CD4-positive, alpha-beta memory T cell (primary cell): ENCODE measurements at places on chromosomes 1 and 21. TPM values are rescaled to one million over a fixed set of nuclear protein-coding genes. Genes with fewer than 3 reads are reported as not detected.

GRCh38 chr1:109917768-109918606 lies 7.3 kb downstream of the CSF1 start:
- no peak overlapping the region for H3K27ac ChIP-seq
- DNase-seq, result no peak
- peaks cover 27% of the 10 kb centered on the region for H3K4me1 ChIP-seq
- no peak overlapping the region for H3K4me3 ChIP-seq

DNA sequence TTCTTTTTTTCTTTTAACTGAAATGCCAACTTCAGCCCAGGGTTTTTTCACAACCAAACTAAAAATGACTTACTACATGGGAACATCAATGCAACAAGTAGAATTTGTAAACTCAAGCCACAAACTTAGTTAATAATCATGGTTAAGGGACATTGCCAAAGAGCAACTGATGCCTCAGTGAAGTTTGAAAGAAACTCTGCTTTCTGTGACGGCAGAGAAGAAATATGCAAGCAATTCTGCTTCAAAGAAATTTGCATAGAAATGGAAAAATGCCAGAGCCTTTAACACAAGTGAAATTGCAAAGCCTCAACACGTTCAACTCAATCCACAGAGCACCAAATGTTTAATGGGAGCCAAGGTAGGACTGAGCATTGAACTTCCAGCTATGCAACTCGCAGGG lies 5.0 kb upstream of the CHD5 start:
- peaks cover 9% of the 10 kb centered on the region for H3K4me1 ChIP-seq
- no peak overlapping the region for H3K4me3 ChIP-seq
- H3K36me3 ChIP-seq, result peaks cover 15% of the 10 kb centered on the region

DNA sequence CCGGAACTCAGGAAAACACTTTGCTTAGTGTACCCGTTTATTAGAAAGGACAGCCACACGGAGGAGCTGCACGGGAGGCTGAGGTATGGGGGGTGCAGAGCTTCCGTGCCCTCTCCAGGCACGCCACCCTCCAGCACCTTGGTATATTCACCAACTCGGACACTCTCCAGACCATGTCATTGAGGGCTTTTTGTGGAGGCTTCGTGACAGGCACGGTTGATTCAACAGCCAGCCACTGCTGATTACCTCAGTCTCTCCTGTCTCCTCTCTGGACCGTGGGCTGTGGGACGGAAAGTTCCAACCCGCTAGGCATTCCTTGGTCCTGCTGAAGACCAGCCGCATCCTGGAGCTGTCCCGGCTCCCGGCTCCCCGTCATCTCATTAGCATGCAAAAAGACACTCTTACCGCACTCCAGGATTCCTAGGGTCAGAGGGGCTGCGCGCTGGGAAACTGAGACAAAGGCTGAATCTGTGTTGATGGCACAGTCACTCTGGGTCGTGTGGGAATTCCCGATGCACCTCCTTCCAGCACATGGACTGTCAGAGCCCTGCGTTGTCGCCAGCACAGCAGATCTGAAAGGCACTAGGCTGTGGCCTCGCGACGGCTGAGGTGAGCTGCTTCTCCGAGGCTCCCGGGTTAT lies 65.6 kb downstream of the PRKCZ start:
- no peak for DNase-seq
- no peaks in the 10 kb centered on the region for H3K36me3 ChIP-seq
- H3K4me3 ChIP-seq, result no peak overlapping the region
- no peaks in the 10 kb centered on the region for H3K27me3 ChIP-seq
- no peak overlapping the region for H3K27ac ChIP-seq

DNA sequence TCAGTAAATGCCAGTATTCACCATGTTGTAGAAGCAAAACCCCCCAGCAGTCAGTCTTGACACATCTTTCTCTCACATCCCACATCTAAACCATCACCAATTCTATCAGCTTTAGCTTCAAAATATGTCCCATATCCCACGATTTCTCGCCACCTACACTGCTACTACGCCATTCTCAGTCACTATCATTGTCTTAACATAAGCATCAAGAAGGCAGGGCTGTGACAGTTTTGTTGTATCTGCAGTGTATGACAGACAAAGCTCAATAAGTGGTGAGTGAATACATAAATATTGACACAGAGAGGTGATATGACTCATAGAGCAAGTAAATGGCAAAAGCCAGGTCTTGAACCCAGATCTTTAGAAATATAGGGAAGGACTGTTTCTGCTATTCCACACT lies 59.9 kb downstream of the JAK1 start:
- H3K36me3 ChIP-seq, result no peaks in the 10 kb centered on the region
- no peak for DNase-seq
- H3K27me3 ChIP-seq, result no peaks in the 10 kb centered on the region
- no peak overlapping the region for H3K27ac ChIP-seq

DNA sequence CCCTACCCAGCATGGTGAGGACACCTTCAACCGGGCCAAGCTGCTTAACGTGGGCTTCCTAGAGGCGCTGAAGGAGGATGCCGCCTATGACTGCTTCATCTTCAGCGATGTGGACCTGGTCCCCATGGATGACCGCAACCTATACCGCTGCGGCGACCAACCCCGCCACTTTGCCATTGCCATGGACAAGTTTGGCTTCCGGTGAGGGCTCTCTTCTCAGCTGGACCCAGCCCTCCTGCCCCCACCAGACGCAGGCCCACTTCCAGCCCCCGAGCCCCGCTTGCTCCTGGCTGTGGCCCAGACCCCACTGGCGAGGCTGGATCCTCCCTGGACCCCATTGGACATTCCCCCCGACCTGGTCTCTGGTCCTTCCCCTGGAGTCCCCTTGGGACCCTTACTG lies 5.8 kb downstream of the B4GALT2 start:
- H3K4me3 ChIP-seq, result no peak overlapping the region
- no peak overlapping the region for H3K27ac ChIP-seq
- peaks cover 4% of the 10 kb centered on the region for H3K4me1 ChIP-seq
- no peaks in the 10 kb centered on the region for H3K36me3 ChIP-seq
- no peaks in the 10 kb centered on the region for H3K27me3 ChIP-seq
- no peak for DNase-seq

GRCh38 chr1:29125788-29126187 lies 2.1 kb upstream of the TMEM200B start:
- H3K4me3 ChIP-seq, result no peak overlapping the region
- H3K27me3 ChIP-seq, result no peaks in the 10 kb centered on the region
- peaks cover 24% of the 10 kb centered on the region for H3K4me1 ChIP-seq

DNA sequence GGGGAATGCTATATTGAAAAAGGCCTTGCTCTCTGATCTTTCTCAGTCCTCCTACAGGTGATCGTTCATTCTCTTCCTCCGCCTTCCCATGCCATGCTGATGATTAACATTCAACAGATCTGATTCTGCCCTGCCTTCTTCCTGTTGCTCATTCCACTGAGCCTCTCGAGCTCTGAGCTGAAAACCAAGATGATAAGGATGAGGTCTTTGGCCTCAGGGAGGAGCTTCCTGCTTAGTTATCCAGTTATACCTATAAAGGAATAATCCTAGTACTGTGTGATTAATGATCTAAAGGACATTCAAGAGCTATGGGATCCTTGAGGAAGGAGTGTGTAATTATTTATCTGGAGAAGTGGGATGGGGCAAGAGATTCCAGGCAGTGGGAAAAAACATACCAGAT lies 25.2 kb upstream of the MAP3K7CL start:
- H3K4me3 ChIP-seq, result no peak overlapping the region
- no peaks in the 10 kb centered on the region for H3K27me3 ChIP-seq
- no peaks in the 10 kb centered on the region for H3K4me1 ChIP-seq
- H3K27ac ChIP-seq, result no peak overlapping the region
- DNase-seq, result no peak
- no peaks in the 10 kb centered on the region for H3K36me3 ChIP-seq

GRCh38 chr1:202908998-202909397 lies 18.0 kb downstream of the KLHL12 start:
- DNase-seq, result no peak
- peaks cover 54% of the 10 kb centered on the region for H3K36me3 ChIP-seq
- no peaks in the 10 kb centered on the region for H3K4me1 ChIP-seq
- H3K27me3 ChIP-seq, result no peaks in the 10 kb centered on the region
- no peak overlapping the region for H3K4me3 ChIP-seq

DNA sequence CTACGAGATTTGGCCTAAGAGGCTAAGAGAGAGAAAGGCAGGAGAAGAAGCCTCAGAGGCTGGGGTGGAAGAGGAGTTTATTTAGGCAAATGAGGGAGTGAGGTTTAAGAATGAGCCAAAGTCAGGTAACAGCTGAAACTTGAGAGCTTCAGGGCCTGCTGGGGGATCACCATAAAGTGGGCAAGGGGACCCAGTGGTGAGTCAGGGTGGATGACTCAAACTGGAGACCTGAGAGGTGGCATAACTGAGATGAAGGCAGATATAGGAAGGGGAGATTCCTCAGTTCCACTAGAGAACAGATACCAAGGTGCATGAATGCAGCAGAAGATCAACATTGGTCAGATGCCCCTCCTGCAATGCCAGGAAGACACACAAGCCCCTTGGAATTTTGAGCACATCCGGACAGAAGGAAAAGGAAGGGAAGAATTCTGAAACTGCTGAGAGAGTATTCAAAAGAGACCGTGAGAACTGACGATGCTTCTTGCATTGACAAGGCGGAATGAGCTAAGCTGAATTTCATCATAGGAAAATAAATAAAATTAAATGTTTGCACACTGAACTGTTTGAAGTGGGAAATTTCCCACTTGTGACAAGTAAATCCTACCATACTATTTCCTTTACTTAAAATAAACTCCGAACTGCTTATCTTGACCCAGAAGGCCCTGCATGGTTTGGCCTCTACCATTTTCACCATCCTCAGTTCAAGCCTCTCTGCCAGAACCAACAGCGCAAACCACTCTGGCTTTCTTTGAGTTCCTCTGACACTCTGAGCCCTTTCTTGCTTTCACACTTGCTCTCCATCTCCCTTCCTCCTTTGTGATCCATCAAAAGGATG lies 94.1 kb downstream of the NMNAT2 start:
- H3K4me3 ChIP-seq, result no peak overlapping the region
- H3K4me1 ChIP-seq, result no peaks in the 10 kb centered on the region
- no peak for DNase-seq
- H3K27ac ChIP-seq, result no peak overlapping the region

GRCh38 chr1:230892018-230892491 lies 23.7 kb upstream of the C1orf198 start:
- no peaks in the 10 kb centered on the region for H3K36me3 ChIP-seq
- no peak overlapping the region for H3K4me3 ChIP-seq
- no peaks in the 10 kb centered on the region for H3K27me3 ChIP-seq
- DNase-seq, result no peak
- H3K4me1 ChIP-seq, result no peaks in the 10 kb centered on the region

DNA sequence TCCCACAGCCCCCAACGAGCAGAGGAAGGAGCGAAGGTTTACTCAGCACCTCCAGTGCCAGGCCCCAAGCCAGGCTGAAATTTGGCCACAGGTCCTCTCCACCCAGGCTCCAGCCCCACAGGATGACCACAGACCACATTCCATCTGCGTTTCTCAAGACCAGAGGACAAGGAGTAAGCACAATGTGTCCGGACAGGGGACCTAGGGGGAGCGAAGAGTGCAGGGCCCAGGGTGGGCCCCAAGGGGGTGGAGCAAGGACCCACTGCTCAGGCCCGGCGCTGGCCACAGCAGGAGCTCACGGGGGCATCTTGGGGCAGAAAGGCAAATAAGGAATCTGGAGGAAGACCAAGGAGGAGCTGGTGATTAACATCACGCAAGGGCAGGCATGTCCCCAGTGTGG lies 100.5 kb downstream of the NPHP4 start:
- no peak overlapping the region for H3K27ac ChIP-seq
- no peaks in the 10 kb centered on the region for H3K36me3 ChIP-seq
- DNase-seq, result no peak
- H3K4me3 ChIP-seq, result no peak overlapping the region

- H3K27me3 ChIP-seq, result no peaks in the 10 kb centered on the region
- DNase-seq, result no peak
- peaks cover 48% of the 10 kb centered on the region for H3K4me1 ChIP-seq
- no peak overlapping the region for H3K4me3 ChIP-seq
- no peak overlapping the region for H3K27ac ChIP-seq
These were observed 5.8 kb downstream of the ECE1 start for GRCh38 chr1:21284206-21285054.

GRCh38 chr1:229388897-229389580 lies 44.9 kb downstream of the ACTA1 start:
- no peak overlapping the region for H3K4me3 ChIP-seq
- H3K36me3 ChIP-seq, result no peaks in the 10 kb centered on the region
- no peak for DNase-seq
- H3K4me1 ChIP-seq, result no peaks in the 10 kb centered on the region

GRCh38 chr21:42102076-42102475 lies 31.0 kb downstream of the UMODL1 start:
- no peak for DNase-seq
- H3K36me3 ChIP-seq, result no peaks in the 10 kb centered on the region

DNA sequence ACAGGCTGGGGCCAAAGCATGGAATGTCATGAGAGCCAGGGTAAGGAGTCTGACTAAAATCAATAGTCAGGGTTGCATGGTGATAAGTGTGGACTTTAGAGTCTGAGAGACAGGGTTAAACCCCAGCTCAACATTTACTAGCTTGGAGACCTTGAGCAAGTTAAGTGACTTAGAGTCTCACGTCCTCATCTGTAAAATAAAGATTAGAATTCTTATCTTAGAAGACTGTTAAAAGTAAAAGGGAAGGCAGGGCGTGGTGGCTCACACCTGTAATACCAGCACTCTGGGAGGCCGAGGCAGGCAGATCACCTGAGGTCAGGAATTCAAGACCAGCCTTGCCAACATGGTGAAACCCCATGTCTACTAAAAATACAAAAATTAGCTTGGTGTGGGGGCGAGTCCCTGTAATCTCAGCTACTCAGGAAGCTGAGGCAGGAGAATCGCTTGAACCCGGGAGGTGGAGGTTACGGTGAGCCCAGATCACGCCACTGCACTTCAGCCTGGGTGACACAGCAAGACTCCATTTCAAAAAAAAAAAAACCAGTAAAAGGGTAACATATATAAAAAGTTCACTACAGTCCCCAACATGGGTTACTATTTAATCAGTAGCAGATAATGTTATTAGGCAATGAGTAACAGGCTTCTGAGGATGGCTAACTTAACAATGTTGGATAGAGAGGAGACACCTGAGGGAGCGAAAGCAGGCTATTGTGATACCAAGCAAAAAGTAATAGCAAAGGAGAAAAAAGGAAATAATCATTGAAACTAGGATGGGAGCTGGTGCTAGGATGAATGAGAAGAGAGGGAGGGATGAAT lies 20.8 kb downstream of the TMCO1 start:
- no peak for DNase-seq
- H3K4me1 ChIP-seq, result no peaks in the 10 kb centered on the region
- no peak overlapping the region for H3K4me3 ChIP-seq
- no peaks in the 10 kb centered on the region for H3K27me3 ChIP-seq
- no peak overlapping the region for H3K27ac ChIP-seq

CCDC190 gene
- not detected for polyA plus RNA-seq

LAMTOR5 gene
- polyA plus RNA-seq, result 264 TPM

KCNJ10 gene
- not detected for polyA plus RNA-seq

NR5A2 gene
- polyA plus RNA-seq, result not detected
